HFFc6 (cell line): ENCODE measurements at places on chromosomes 7 and 10.

DNA sequence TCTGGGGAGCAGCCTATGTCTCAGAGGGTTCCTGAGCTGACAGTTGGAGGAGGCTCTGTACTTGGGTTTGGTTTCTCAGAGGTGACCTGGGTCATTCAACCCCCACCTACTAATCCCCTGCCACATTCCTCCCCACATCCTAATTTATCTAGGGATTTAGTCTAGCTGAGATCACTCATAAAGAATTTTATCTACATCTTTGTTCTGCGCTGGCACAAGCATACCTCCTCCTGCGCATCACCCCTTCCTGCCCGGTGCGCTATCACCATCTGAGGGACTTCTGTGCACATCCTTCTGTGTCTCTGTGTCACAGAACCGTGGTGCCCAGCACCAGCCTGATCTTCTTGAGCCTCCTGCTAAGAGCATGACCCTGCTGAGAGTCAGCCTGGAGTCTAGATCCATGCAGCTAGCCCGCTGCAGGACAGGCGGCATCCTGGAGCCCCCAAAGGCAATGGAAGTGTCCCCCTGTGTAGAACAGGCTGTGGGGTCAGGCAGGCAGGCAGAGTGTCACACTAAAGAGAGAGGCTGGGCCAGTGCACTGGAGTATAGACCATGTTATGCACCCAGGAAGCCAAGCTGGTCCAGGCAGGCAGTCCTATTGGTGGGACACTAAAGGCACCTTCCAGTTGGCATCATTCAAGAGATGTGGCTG, 63.6 kb downstream of the ARHGAP22 start:
- DNase-seq, result peak; percentile 59

DNA sequence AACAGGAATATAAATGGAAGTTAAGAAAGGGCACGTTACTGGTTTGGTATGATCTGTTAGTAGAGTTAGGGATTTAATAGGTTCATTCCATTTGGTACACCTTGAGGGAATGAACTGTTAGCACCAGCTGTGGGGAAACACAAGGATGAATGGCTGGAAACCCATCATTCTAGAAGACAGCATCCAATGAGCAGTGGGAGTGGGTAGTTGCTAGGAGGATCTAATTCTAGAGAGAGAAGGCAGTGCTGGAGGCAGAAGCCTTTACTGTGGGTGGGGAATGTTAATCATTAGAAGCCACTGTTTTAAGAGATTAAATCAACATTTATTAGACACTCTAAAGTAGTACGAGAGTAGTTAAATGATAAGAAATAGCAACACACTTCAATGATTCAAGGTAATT, 15.5 kb upstream of the GPR15LG start:
- no peak for DNase-seq

DNA sequence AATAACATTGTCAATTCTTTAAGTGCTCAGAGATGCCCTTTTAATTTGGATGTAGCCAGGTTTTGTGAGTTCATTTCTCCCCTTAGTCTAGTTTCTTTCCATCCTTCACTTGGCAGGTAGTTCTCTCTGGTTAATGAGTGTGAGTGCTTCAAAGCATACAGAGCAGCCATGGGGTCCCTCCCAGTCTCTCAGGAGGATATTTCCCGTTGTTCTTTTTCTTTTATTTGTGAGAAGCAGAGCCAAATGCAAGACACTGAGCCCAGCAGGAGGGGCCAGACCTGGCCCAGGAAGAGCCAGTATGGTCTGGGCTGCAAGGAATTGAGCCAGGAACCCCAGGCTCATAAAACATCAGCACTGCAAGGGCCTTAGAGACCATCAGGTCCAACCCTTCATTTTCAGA, 52.4 kb downstream of the PLCE1 start:
- no peak for DNase-seq

DNA sequence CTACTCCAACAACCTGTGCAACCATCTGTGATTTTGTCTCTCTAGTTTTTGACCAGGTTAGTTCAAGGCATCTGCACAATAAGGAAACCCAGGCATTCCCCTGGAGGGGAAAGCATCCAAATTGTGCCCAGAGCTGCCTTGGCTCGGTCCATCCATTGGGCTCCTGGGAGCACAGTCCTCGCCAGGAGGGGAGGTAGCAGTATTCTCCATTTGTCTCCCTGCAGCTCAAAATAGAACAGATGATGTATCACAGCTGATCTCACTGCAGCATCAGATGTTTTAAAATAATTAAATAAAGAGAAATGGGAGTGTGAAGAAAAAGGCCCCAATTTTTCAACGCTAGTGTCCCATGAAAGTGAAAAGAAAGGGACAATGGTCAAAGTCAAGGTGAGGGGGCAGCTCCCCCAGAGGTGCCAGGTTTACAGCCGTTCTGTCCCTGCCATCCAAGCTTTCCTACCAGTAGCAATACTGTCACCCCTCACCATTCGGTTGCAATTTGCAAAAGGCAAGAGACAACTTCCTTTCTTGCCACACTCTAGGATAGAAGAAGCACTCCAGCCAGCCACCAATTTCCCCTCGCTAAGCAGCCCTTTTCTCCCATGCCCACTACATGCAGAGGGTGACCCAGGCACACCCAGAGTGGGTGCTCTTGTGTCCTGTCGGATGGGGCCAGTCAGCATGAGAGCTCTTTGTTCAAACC, 43.7 kb downstream of the KCNMA1 start:
- DNase-seq, result no peak

DNA sequence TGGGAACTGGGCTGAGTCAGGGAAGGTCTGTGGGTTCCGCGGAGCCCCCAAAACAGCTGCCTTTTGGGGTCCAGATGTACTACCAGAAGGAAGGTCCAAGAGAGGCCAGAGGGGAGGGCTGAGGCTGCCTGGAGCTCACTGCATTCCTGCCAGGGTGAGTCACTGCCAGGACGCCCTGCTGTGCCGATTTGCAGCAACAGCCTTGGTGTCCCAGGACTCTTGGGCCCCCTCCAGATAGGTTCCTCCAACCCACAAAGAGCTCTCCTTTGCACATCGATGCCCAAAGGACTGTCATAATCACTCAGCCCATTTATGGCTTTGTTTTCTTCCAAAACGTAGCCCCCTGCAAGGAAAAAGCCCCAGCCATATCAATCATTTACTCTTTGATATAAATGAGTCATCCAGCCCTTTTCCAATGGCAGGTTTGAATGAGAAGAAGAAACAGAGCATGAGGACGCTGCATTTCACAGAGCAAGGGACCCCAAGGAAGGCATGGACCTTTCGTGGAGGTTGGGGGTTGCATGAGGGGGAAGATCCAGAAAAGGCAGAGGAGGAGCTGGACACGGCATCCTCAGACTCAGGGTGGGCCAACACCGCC, 32.2 kb upstream of the COL13A1 start:
- peak; percentile 68 for DNase-seq

DNA sequence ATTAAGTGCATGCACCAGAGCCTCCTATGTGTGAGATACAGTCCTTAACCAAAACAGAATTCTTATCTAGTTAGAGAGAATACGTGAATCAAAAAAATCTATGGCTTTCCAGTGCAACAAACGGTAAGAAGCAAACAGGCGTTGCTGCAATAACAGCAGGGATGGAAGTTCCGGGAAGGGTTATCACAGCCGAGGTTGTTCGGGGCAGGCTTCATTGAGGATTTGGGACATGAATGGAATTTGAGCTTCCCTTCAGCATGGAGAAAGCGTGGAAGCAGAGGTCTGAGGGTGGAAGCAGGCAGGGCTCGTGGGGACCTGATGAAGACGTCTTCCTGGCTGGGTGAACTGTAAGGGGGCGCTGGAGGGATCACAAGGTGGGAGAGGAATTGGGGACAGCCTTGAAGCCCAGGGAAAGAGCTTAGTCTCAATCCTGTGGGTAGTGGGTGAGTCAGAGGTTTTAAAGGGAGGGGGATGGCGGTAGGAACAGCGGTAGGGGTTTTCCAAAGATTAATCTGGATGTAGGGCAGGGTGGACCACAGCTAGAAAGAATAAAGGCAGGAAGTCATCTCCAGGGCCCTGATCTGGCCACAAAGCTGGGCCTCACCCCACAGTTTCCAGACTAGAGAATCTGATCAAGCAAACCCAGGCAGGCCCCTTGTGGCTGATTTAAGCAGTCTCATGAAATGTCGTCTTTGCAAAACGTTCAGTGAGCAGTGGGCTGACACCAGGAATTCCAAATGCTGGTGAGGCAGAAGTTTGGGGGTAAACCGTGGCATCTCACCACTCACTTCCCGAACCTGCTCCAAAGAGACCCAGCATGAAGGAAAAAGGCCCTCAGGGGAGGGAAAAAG, 65.1 kb downstream of the CALML3 start:
- peak; percentile 28 for DNase-seq

DNA sequence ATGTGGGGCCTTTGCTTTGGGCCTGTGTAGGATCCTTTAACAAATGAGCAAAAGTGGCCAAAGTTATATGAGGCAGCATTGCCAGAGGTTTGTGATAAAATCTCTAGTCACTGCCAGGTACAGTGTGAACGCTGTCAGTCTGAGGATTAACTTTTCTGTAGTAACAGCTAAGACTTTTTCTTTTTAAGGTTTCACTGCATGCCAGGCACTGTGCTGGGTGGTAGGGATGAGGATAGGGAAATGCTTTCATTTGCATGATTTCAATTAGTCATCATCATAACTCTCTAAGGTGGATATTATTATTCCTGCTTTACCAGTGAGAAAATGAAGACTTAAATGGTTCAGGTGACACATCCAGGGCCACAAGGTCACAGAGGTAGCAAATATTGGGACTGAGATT, 79.7 kb upstream of the BMPER start:
- no peak for DNase-seq

- peak; percentile 9 for DNase-seq
These were observed 46.6 kb downstream of the ALOX5 start for GRCh38 chr10:45420453-45421192.

GRCh38 chr7:106590209-106590816, 70.6 kb downstream of the CCDC71L start:
- DNase-seq, result no peak

DNA sequence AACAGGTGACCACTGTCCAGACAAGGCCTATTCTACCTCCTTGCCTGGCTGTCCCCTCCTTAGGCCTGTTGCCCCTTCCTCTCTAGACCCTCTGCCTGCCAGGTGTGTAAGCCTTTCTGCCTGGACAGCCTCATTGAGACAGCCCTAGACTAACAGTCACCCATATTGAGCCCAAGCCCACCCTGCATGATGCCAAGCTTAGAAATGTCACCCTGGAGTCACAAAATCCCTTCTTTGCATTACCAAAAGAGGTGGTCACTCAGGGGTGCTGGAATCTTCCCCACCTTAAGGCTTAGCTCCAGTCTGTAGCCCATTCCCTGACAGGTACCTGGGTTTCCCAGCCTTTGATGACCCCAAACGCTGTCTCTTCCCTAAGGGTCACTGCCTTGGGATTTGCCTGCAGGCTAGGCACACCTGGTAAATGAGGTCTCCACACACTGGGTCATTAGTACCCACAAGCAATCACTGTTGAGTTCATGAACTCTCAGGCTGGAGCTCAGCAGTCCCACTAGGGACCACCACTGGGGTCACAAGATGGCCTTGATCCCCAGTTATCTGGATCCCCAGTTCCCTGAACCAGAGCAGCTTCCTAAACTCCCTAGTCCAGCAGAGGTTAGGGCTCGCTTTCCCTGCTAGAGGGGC, 54.9 kb upstream of the CAMK2B start:
- DNase-seq, result no peak
